Thoracic aorta (tissue), 2 donors: ENCODE measurements at places on chromosomes 4 and X.

GRCh38 chr4:109298279-109299010 is 4.0 kb downstream of the COL25A1 start:
- DNase-seq: no peak

DNA sequence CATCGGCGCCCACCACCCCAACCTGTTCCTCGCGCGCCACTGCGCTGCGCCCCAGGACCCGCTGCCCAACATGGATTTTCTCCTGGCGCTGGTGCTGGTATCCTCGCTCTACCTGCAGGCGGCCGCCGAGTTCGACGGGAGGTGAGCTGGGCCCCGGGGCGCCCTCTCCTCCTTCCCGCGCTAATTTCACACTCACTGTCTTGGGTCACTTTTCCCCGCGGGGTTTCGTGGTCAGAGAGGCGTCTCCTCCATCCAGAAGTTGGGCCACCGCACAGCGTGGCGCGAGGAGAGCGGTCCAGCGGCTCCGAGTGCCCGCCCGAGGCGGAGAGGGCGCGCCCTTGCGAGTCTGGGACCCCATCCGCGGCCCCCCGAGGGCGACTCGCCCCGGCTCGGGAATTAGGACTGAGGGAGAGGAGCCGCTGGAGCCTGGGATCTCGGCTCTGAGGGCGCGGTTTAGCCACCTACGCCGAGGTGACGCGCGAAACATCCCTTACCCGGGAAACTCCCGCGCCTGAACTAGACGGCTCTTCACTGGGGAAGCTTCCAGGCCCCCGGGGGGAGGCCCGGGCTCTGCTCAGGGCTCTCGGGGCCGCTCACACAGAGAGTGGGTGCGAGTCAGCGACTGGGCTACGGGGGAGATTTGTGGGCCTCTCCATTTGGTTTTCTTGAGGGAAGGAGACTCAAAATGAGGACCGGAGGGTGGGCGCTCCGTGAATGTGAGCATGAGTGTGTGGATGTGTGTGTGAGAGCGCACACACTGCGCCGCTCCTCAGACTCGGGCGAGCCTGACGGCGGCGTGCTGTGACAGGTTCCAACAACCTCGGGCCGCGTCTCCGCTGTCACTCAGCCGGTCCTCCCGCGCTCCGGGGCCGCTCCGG is 551 bp downstream of the NPNT start:
- no peak for DNase-seq

DNA sequence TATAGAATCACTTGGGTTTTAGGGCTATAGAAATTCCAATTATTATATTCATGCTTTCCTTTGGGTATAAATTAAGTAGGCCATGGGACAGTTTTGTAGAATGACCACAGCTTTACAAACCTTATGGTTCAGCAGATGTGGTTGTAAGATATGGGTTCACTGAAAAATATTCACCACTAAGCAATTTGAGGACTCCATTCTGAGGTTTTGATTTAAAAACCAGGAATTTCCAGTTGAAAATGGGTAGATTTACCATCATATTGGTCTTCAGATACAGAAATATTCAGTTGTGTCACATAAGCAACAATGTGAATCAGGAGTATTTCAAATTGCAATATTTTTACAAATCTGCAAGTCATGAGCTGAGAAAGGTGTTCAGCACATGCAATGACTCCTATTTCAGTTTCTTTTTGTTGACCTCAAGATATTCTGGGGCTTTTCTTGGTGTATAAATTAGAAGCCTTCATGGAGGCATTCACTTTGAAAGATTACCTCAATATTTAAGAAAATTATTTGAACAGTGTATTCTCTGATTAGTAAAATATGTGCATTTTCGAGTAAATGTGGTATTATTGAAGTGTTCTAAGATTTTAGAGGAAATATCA is 218.4 kb upstream of the HCCS start:
- no peak for DNase-seq

DNA sequence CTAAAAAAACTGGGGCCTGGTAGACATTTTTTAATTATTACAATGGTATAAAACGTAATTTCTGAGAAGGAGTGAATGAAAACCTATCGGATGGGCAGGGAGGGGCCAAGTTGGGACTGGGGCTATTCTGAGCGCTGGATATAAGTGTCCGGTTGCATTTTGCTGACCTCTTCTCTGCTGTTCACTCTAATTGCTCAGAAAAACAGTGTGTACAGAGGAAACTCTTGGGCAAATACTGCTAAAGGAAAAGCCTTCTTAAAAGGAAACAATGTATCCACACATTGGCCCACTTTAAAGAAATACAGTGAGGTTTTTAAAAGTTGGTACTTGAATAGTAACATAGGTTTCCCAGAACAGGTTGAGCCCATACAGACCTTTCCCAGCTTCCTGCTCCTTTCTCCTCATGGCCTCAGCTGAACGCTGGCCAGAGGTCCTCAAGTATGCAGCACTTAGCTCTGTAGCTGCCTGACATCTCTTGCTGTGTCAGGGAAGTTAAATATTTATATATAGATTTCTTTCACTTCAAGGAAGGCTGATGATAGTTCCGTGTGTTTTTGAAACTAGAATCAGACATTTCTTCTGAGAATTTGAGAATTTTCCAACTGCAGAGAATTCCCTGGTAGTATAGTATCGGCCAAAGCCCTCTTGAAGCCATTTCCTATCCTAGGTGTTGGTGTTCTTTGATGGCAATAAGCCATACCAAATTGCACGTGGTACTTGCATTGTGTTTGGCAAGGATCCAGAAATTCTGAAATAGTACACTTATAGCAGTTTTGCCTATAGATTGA is 97.1 kb upstream of the SLC4A4 start:
- DNase-seq: no peak

DNA sequence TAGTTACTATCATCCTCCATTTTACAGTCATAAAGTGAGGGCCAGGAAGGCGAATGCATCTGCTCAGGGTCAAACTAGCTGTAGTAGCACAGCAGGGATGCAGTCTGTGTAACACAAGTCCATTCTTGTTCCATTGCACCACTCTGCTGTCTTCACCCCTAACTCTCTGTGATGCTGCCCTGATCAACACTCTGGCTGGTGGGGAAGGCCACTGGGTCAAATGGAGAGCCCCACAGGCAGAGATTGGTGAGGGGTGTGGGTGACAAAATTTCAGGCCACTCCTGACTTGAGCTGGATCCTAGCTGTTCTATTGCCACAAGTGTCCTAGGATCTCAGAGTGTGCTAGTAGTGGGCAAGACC is 136.5 kb downstream of the PJA1 start:
- no peak for DNase-seq

- no peak for DNase-seq
Measured at GRCh38 chr4:138487230-138487629, 245.1 kb upstream of the SLC7A11 start.
